ENCODE measurements at places on chromosomes 3 and 15. TPM values are rescaled to one million over a fixed set of nuclear protein-coding genes. Genes with fewer than 3 reads are reported as not detected.

Gene ST3GAL6
- 1.3 TPM for total RNA-seq

Gene NPHP3
- total RNA-seq: 18.6 TPM

Gene IMPG2
- 0.86 TPM for total RNA-seq

Gene SRGAP3
- total RNA-seq: 6.0 TPM

Gene RHOV
- not detected for total RNA-seq

Gene RLBP1
- not detected for total RNA-seq

Gene COL6A5
- total RNA-seq: not detected

Gene CPEB1
- 26.9 TPM for total RNA-seq

Gene GOLGA8O
- 2.9 TPM for total RNA-seq

Gene UCN2
- total RNA-seq: 0.34 TPM

Gene ANKRD63
- total RNA-seq: not detected

Gene CPLX3
- total RNA-seq: under 0.01 TPM

Gene CHL1
- total RNA-seq: 16.2 TPM

Gene CPNE4
- not detected for total RNA-seq

Gene CEP152
- total RNA-seq: 8.8 TPM

Gene BOC
- 3.5 TPM for total RNA-seq

Gene NEK10
- 16.7 TPM for total RNA-seq

Gene LRRIQ4
- total RNA-seq: not detected

Gene PLA2G4E
- total RNA-seq: not detected

Gene NEK11
- 12.1 TPM for total RNA-seq

Gene ATP13A5
- not detected for total RNA-seq

Gene FAM107A
- total RNA-seq: 0.16 TPM

Gene EPHB1
- 0.63 TPM for total RNA-seq

Gene CSTA
- 6.6 TPM for total RNA-seq

Gene ULK3
- total RNA-seq: 8.2 TPM

Gene PPP1R14D
- total RNA-seq: not detected

Gene NTRK3
- not detected for total RNA-seq

Gene MKRN2
- total RNA-seq: 29.8 TPM

Gene LYZL4
- not detected for total RNA-seq

Gene SCG3
- not detected for total RNA-seq

Gene DNAH12
- under 0.01 TPM for total RNA-seq

Gene C2CD4A
- total RNA-seq: not detected

Gene GOLGA6A
- under 0.01 TPM for total RNA-seq

Gene NANOGP8
- total RNA-seq: not detected

Gene IP6K1
- 31.9 TPM for total RNA-seq

Gene RBP2
- total RNA-seq: not detected

Gene AADAC
- 0.09 TPM for total RNA-seq

Gene CCDC39
- total RNA-seq: 0.52 TPM

Gene SCAPER
- 6.9 TPM for total RNA-seq

Gene SLC51B
- total RNA-seq: 1.0 TPM

Gene ZNF502
- total RNA-seq: 4.6 TPM

Gene DISP2
- 0.16 TPM for total RNA-seq

Gene SPATA12
- total RNA-seq: not detected

Gene NT5DC2
- 47.4 TPM for total RNA-seq

Gene TNFSF10
- 9.2 TPM for total RNA-seq

Gene XYLB
- 3.6 TPM for total RNA-seq

Gene SMCO1
- total RNA-seq: not detected

Gene GOLGA8Q
- 2.8 TPM for total RNA-seq

Gene P2RY1
- 2.5 TPM for total RNA-seq

Gene SPINK8
- not detected for total RNA-seq

Gene FOXL2NB
- total RNA-seq: not detected

Gene CPB1
- total RNA-seq: not detected

Gene MLF1
- total RNA-seq: 8.2 TPM

Gene IL1RAP
- total RNA-seq: 1.8 TPM

Data from bronchial smooth muscle cell (primary cell).